Adrenal gland (tissue), 19 donors: ENCODE measurements at places on chromosomes 6 and 20.

DNA sequence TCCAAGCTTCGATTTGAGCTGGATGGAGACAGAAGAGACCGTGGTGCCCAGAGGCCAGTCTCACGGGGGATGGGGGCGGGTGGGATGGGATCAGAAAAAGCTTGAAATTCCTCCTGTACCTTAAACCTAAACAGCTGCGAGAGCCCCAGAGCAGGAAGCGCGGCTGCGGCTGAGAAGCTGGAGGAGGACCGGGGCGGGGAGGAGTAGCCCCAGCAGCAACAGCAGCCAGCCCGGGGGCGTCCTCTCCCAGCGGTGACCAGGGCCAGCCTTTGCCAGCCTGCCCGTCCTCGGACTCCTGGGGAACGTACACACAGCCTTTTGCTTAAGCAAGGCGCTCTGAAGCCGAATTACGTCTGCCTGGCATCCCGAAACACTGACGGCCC lies 17.4 kb upstream of the PRDM13 start:
- DNase-seq: no peak

DNA sequence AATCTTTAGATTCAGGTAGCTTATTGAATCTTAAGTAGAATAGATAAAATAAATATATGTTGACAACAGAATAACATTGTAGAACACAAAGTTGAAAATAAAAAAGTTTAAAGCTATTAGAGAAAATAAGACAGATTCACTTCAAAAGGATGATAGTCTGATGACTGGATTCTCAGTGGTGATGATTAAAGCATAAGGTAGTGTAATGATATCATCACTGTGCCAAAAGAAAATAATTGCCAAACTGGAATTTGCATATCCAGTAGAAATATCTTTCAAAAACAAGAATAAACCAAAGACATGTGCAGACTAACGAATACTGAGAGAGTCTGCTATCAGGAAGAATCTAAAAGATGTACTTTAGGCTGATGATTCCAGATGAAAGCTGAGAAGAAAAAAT lies 30.2 kb downstream of the ENPP1 start:
- DNase-seq: no peak

DNA sequence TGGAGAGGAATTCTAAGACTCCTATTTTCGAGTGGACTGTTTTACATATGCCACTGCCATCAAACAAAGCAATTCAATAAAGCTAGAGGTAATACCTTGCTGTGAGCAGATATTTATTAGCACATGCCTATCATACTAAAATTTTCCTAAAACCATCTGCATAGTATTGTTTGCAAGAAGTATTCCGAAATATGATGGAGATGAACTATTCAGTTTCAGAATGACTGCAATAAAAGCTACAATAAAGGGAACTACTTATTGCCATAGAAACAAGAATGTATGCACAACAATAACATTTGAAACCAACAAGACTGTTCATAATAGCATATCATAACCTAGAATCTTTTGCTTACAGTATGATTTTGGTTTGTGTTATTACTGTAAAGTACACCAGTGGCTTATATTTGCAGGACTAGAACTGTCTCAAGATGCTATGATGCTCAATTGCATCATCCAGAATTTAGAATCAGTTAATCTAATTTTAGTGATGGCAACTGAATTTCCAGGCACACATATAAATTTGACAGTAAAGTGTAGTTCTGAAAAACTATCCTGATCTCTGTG lies 144.3 kb downstream of the GRIK2 start:
- DNase-seq: no peak

DNA sequence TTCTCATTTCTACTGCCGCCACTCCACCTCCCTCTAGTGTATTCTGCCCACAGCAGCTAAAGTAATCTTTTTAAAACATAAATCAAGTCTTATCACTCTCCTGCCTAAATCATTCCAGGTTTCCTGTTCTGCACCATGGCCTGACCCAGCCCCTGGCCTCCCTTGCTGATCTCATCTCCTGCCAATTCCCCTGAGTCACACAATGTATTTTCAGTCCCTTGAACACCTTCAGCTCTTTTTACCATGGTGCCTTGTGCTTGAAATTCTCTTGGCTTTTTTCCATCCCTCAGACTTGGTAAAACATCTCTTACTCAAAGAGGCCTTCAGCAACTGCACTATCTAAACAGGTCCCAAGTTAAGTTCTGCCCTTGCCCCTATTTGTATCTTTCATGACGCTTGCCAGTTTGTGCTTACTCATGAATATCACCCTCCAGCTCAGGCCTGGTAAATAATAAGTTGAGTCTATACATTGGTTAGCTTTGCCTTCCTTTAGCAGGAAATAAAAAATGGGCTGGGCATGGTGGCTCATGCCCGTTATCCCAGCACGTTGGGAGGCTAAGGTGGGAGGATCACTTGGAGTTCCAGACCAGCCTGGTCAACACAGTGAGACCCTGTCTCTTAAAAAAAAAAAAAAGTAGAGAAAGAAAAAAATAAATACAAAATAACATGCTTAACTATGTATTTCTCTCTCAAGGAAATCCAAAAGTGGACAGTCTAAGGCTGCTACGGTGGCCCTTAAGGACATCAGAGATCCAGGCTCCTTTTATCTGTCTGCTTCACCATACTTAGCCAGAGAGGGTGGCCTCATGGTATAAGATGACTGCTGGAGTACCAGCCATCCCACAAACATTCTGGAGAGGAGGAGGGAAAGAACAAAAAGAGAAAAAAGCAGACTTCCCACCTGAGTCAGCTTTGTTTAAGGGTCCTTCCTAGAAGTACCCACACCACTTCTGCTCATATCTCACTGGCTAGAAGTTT lies 62.2 kb downstream of the ARFGEF2 start:
- peak; percentile 91 for DNase-seq

- no peak for DNase-seq
These were observed 97.7 kb upstream of the PTPN1 start for GRCh38 chr20:50412499-50412898.

DNA sequence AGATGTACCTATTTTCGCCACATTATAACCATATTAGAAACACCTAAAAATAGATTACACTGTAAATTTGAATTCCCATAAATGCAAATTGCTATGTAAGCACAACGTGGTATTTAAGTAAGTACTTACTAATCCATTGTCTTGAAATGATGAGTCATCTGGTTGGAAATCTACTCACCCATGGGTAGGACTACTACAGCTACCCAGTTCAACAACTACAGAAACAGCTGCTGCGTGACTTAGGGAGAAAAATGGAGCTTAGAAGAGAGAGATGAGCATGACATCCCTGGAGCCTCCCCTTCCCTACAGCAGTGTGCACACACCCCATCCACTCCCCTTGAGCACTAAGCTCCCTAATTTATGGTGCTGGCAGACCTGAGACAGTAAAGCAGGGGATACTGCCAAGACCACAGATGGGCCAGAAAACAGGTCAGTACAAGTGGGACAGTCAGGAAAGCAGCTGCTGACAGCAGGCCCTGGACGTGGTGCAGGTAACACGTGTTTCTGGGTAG lies 26.9 kb downstream of the RRAGD start:
- no peak for DNase-seq

DNA sequence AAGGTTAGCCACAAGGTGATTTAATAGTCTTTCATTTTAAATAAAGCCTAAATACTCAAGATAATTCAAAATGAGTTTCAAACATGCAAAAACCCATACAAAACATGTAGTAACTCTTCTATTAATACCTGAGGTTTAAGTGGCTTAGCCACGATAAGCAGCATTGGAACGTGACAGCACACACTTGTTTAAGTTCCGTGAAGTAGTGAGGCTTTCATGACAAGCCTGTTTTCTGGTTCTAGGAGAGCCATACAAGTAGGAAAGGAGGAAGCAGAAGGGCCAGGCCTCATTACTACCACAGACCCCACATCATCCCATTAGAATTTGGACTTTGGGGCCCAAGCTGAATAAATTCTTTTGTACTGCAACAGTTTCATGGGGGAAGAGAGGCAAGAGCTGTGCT lies 54.3 kb upstream of the PRND start:
- no peak for DNase-seq

DNA sequence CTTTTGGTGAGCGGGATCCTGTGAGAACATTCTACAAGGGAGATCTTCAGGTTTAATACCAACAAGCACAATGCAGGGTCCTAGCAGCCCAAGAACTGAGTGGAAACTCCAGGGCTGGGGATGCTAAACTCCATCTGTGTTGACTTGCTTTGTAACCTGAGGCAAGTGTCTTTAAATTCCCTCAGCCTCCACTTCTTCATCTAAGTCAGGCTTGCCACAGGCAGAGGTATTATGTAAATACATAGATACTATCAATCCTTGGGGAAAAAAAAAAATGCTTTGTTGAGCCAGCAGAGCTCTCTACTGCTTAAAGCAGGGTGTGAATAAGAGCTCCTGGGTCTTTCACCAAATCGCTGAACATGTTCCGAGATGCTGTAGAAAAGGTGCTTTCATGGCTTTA lies 114.2 kb upstream of the PHACTR1 start:
- DNase-seq: no peak

DNA sequence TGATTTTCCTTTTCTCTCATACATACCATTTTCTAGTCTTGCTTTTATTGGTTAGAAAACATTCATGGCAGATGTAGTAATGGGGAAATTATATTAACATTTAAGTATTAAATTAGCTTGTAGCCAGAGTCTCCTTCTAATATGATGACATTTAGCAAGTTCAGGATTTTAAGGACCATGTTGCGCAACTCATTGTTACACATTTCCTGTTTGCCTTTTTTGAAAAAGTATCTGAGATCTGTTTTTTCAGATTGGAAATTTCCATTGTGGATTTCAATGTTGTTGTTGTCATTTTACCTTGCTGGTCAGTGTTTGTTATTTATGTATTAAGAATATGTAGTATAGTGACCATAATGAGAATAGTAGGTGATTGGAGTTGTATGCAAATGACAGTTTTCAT lies 38.7 kb downstream of the CDKAL1 start:
- no peak for DNase-seq

DNA sequence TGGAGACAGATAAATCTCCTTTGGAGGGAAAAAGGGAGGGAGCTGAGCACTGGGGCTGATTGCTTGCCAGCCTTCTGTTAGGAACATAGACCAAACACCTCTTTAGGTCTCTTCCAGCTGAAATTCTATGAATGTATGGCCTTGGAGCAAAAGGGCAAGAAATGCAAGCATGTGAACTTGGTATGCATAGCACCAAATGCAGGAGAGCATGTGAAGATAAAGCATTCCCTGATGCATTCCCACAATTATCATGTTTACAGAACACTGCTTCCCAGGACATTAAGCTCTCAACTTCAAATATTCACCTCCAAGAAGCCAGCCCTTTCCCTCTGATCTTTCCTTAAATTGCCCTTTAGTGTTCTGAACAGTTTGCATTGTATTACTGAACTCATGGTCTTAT lies 15.6 kb downstream of the RIPOR2 start:
- no peak for DNase-seq

DNA sequence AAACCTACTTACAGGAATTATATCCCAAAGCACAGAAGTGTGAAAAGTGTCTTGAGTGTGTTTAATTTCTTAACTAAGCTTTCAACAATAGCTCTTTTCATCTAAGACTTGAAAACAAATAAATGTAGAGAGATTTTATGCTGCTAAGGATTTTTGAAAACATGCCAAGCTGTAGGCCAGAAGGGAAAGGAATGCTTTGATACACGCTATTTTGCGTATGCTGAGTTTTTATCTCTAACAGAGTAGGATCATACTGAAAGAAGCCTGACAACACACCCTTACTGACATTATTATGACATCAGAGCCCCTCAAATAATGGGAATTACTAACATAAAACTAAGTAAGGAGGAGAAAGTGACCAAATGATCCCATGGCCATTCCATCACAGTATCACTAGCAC lies 265.5 kb downstream of the KHDC1L start:
- DNase-seq: no peak

- DNase-seq: no peak
These were observed 658 bp downstream of the HTR1B start for GRCh38 chr6:77462359-77463307.

GRCh38 chr6:121770943-121771342 lies 335.5 kb downstream of the GJA1 start:
- no peak for DNase-seq
